PC-9 (cell line): ENCODE measurements at places on chromosomes 7 and 10.

- DNase-seq, result no peak
Observed at GRCh38 chr7:133061792-133062191, 20.1 kb downstream of the CHCHD3 start.

- DNase-seq, result no peak
Observed at GRCh38 chr10:121862042-121862441, 65.8 kb downstream of the ATE1 start.

- DNase-seq, result no peak
Observed at GRCh38 chr10:99832439-99832838, 50.0 kb downstream of the ABCC2 start.

DNA sequence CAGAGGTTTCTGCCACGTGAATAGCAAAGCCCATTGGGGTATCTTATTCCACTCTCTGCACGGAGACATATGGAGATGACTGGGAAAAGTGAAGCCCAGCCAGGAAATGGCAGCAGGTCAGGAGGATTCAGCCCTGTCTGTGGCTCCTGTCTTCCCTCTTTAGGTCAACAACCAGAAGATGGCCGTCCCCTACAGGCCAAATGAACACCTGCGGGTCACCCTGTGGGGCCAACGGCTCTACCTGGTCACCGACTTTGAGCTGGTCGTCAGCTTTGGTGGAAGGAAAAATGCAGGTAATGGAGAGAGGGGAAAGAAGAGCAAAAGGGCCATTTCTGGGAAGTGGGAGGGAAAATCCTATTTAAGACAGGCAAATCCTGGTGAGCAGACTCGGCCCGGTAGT lies 38.3 kb downstream of the EPHB4 start:
- DNase-seq, result no peak

DNA sequence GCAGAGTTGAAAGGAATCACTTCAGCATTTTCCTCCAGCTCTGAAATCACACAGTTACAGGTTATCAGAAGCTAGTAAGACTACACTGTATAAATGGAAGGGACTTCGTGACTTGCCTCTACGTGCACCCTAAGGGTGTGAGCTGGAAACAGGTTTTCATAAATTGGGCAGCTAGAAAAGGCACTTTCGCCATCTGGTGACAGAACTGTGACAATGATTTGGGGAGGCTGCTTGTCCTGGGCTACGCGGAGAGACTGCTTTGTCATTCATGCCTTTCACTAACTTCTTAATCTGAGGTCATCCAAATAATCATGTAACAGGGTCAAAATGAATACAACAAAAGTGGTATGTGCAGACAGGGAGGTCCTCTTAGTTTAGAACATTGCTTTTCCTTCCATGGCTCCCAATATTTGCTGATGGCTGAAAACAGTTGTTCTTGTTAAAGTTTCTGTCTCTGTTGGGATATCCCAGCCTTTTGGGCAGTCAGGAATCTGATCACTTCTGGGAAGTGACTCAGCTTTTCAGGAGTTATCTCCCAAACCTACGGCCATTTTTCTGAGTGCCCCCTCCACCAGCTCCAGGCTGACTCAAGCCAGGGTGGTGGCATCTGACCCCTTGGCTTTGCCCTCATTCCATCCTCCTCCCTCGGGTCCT lies 17.8 kb downstream of the VWC2 start:
- DNase-seq, result no peak

GRCh38 chr10:61343796-61344195 lies 109.4 kb downstream of the TMEM26 start:
- no peak for DNase-seq

GRCh38 chr7:105532709-105533460 lies 884 bp downstream of the RINT1 start:
- DNase-seq, result no peak

GRCh38 chr7:40874756-40875155 lies 740.0 kb downstream of the SUGCT start:
- no peak for DNase-seq

- peak; percentile 33 for DNase-seq
Observed at GRCh38 chr10:53209944-53210611, 437.5 kb upstream of the MBL2 start.

- no peak for DNase-seq
Observed at GRCh38 chr7:9718071-9718661, 1255.5 kb upstream of the PHF14 start.

- DNase-seq, result no peak
Observed at GRCh38 chr7:22121702-22122474, 176.2 kb upstream of the CDCA7L start.

- no peak for DNase-seq
Observed at GRCh38 chr7:119964788-119965542, 308.0 kb upstream of the KCND2 start.

GRCh38 chr10:3786295-3787015 lies 1.4 kb upstream of the KLF6 start:
- no peak for DNase-seq

- DNase-seq, result peak; percentile 86
Observed at GRCh38 chr10:75508239-75508813, 76.9 kb downstream of the LRMDA start.

DNA sequence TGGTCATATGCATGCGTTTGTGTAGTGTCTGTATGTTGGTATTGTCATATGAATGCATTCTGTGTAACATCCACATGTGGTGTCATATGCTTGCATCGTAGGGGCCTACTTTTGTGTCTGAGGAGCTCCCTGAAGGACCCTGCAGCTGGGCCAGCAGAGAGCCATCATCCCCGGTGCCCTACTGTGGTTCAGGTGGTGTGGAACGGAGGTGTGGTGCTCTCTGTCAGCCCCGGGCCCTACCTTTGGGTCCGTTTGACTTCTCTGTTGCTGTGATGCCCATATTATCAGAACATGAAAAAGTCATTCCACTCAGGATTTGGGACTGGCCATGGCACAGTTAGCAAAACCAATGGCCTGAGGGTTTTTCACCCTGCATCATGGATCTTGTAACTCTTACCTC lies 217.9 kb downstream of the ADARB2 start:
- no peak for DNase-seq

DNA sequence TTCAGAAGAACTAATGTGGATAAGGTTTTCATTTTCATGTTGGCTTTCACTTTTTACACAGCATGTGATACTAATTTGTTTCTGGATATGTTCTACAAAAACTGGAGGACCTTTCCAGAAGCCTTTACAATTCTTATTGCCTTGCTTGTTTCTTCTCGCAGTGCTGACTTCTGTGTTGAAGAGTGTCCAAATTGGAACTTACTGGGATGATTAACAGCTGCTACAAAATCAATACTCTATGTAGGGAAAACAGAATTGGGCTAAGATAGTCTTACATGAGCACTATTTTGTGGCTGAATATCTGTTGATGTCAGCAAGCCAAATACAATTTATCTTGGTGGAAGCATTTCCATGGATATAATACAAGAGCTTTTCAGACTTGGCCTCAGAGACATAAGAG lies 351.2 kb downstream of the DGKB start:
- DNase-seq, result no peak

DNA sequence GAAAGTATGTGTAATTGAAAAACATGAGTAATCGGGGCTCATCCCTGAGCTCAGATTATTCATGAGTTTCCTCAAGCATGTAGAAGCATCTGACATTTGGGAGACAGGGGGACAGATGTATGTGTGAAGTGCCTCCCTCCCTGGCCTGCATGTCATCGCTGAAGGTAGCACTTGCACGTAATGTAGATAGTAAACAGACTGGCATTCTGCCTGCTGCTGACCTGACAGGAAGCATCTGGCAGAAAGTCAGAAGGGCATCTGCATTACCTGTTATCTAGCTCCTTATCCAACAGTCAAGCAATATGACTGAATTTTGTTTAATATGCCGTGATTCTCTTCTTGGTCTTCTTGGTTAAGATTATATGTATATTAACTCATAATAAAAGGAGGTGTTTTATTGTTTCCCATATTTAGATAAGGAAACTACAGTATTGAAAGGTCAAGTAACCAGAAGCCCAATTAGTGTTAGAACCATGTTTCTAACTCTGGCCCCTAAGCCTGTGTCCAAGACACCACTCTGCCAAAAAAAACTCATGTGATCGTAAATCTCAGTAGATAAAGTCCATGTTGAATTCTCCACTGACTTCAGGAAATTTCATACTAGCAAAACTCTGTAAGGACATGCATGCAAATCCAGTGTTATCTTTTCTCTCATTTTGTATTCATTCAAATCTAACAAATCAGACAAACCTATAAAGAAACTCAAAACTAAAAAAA lies 918.1 kb upstream of the MBL2 start:
- no peak for DNase-seq

DNA sequence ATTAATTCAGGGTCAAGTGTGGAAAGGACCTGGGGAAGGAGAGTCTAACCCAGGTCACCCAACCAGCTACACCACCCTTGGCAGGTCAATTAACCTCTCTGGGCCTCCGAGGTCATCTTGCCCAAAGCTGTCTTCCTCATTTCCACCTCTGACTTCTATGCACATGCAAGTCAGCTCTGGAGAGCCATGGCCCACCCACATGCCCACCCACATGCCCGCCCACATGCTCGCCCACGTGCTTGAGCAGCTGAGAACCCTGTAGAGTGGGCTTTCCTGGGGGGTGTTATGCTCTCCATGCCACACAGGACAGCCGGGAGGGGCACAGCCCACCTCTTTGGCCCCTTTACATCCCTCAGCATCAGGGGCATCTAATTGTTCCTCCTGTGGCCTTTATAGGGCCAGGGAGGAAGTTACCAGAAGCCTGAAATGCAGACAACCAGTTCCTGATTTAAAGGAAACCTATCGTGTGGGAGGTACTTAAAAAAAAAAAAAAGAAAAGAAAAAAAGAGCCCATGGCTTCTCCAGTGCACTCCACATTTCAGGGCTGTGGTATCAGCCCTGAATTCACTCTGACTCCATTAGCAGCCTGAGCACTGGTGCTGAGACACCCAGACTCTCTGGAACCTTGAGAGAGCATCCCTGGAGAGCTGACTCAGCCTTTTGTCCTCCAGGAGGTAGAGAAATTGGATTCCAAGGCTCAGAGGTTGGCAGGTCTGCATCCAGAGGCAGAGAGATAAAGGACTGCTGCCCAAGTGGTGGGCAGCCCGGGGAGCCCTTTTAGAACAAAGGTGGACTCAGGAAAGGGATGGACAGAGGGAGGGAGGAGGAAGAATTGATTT lies 176.2 kb upstream of the ZMIZ1 start:
- no peak for DNase-seq

DNA sequence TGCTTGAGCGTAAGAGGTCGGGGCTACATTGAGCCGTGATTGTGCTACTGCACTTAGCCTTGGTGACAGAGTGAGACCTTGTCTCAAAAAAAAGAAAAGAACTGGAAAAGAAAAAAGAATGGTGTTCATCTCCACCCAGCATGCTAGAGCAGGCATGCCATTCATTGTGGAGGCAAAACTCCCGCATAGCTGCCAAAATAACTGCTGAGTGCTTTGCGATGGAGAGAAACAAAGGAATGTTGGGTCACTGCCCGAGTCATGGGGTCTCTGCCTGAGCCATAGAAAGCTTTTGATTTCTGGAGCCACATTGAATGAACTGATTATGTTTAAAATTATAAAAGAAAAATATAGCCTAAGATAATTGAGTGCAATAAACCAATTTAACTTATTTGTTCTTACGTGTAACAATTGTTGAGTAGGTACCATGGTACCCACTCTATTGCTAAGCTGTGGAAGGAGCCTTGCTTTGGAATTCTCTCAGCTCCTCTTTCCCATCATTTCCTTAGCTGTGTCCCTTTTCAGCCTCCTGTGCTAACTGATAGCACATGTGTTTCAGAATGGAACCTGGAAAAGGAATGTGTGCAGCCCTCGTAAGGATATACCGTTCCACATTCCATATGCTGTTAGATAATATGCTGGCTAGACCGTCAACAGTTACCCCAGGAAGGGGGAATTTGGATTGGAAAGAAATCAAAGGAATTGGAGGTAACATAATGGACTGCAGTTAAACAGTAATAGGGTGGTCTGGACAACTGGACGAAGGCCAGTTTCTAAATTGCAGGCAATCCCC lies 99.0 kb downstream of the KIAA1217 start:
- DNase-seq, result no peak

GRCh38 chr7:50331564-50332208 lies 27.2 kb downstream of the IKZF1 start:
- DNase-seq, result no peak

DNA sequence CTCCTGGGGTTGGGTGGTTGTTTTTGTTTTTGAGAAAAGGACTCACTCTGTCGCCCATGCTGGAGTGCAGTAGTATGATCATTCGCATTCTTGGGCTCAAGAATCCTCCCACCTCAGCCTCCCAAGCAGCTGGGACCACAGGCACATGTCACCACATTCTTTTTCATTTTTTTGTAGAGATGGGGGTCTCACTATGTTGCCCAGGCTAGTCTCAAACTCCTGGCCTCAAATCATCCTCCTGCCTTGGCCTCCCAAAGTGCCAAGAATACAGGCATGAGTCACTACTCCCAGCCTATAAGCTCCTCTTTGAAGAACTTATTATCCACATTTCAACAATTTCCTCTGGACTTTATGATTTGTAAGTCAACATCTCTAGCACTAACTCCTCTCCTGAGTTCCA lies 102.7 kb downstream of the KMT2C start:
- no peak for DNase-seq

DNA sequence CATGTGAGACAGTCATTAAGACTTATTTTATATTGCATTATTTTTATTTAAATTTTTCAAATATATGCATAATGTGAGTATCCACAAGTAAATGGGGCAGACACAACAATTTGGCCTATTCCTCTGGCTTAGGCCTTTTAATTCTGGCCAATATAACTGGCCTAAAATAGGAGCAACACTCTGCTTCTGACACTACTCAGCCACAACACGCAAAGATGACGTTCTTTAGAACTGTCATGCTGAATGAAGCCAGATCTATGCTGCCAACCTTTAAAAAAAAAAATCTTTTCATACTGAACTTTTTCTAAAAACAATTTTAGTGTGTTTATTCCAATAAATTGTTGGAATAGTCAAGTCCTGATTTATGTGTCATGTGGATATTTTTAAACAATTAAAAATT lies 355.0 kb upstream of the BMPER start:
- DNase-seq, result no peak

GRCh38 chr10:87626422-87626892 lies 33.2 kb upstream of the PAPSS2 start:
- DNase-seq, result no peak

- DNase-seq, result no peak
Observed at GRCh38 chr10:130301021-130301892, 165.1 kb downstream of the GLRX3 start.

DNA sequence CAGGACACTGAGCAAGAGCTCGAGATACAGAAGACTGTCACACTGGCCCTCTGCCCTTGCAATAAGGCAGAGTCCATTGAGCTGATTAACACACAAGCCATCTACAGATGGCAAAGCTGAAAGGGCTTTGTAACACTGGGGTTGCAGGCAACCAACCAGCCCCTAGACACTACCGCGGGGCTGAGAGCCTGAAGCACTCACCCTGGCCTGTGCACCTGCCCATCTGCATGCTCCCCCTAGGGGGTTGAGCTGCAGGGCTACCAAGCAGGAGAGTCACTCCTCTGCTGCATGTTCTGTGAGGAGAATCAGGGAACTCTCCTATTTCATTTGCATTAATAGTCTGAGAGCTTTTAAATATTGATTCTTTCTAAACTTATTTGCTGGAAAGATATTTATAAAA lies 128.1 kb upstream of the VIPR2 start:
- DNase-seq, result no peak

DNA sequence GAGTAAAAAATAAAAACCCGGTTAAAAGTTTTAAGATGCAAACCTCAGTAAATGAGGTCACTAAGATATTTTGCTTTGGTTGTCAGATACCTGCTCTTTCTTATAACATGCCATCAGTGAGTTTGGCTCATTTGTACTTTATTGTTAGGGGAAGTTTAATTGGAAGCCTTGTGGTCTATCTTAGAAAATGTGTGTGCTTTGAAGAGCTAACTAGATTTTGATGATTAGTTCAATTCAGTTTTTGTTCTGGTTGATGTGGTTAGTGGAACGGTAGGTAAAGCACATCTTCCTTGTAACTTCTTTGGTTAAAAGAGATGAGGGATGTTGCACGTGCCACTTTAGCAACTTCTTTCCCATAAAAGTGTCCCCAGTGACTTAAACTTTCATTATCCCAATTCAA lies 353.4 kb upstream of the GALNT17 start:
- no peak for DNase-seq
